ENCODE measurements at places on chromosomes 4 and X.
A peak's percentile ranks its signal among the peaks of the same experiment; 100 is the strongest.

DNA sequence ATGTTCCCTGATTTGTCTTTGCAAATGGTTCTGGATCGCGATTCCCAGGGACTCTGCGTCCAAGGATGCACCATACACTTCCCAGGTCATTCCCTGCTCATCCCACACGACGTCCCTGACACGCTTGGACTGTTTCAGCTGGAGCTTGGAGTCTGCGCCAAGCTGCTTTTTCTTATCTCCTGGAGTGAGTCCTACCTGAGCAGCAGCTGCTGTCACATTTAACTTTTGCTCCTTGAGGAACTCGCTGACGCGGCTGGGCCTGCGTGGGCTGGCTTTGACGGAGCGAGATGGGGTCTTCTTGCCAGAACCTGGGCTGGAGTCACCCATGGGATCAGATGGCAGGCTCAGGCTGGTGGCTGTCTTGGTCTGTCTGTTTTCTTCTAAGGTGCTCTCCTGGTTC lies 59.6 kb downstream of the GPRIN3 start:
- no peak for DNase-seq

- no peak for DNase-seq
These were observed 1.3 kb downstream of the TBL1X start for GRCh38 chrX:9466124-9466495.

DNA sequence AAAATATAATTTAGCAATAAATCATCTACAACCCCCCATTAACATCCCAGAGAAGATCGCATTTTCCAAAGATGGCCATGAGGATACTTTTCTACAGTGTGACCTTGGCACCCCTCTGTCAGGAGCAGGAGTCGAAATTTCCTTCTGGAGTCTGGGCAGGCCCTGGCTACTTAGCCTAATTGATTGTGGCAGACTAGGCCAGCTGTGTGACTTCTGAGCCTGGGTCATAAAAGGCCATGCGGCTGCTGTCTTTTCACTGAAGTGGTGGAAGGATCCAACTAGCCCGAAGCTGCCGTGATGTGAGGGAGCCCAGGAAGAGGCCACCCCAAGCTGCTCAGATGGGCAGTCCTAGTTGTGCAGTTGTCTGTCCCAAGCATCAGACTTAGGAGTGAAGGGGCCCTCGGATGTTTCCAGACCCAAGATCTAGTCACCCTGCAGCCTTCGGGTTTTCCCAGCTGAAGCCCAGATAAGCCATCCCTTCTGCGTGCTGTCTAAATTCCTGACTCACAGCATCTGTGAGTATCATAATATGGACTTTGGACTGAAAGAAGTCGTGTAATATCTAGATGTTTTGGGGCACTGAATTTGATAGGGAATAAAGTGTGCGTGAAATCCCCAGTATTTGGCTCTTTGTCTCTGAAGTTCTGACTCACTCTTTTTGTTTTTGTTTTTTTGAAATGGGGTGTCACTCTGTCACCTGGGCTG lies 21.0 kb downstream of the PDK3 start:
- no peak for DNase-seq

GRCh38 chr4:25113915-25114904 lies 46.0 kb downstream of the SEPSECS start:
- peak; percentile 9 for DNase-seq

GRCh38 chrX:16930392-16930791 lies 16.1 kb upstream of the REPS2 start:
- DNase-seq = no peak

GRCh38 chr4:42390622-42391354 lies 6.5 kb upstream of the SHISA3 start:
- no peak for DNase-seq

DNA sequence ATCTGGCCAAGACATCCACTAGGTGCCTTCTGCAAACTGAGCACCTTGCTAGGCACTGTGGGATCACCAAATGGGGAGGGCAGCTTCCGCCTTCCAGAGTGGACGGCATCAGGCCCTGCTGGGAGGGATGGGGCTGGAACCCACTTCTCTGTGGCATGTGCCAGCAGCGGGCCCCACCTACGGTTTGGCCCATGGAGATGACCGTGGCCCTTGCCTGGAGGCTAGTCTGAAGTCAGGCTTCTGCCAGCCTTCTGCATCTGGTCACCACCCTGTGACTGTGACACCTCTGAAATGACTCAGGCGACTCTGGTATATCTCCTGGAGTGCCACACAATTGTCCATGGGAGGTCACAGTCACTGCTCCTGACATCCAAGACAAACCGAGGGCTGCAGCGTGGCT lies 7.2 kb downstream of the SSR4 start:
- DNase-seq = no peak

- DNase-seq = no peak
These were observed 1.9 kb upstream of the MAMLD1 start for GRCh38 chrX:150361070-150361776.

GRCh38 chr4:48139691-48140090 lies 5.6 kb upstream of the TXK start:
- DNase-seq = no peak

DNA sequence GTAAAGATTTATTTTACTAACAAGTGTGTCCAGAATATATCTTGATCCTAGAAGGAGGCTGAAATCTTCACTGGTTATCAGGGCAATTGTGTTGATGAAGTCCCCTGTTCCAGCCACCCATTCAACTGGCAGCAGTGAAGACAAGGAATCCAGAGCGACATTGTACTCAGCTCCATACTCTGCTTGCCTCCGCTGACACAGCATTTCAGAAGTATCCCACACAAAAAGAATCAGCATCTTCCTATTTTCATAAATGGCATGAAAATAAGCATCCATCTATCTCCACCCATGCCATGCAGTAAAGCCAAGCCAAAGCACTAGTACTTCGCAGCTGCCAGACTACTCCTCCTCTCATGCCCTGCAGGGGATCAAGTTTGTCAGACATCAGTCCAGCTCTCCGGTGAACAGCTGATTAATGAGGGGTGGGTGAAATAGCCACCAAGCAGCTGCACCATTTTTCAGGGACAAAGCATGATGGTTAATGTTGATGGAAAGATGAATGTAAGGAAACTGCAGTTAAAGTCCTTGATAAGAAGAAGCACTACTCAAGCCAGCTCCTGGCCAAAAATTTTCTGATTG lies 54.0 kb downstream of the COL25A1 start:
- no peak for DNase-seq

DNA sequence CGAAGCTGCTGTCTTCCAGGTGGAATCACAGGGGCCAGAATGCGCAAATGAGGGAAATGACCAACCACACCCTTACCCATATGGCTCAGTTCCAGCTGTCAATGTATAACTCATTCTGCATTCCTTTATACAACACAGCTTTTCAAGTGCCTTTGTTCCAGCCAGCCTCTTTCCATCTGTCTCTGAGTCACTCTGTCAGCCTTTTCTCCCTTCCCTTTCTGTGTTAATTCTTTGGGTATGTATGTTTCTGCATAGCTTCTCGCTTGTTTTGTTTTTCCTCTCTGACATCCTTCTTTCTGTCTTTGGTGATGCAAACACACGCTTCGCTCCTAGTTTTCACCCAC lies 54.5 kb downstream of the RS1 start:
- DNase-seq = peak; percentile 1

- no peak for DNase-seq
These were observed 71.8 kb downstream of the RTL9 start for GRCh38 chrX:110430293-110431076.

DNA sequence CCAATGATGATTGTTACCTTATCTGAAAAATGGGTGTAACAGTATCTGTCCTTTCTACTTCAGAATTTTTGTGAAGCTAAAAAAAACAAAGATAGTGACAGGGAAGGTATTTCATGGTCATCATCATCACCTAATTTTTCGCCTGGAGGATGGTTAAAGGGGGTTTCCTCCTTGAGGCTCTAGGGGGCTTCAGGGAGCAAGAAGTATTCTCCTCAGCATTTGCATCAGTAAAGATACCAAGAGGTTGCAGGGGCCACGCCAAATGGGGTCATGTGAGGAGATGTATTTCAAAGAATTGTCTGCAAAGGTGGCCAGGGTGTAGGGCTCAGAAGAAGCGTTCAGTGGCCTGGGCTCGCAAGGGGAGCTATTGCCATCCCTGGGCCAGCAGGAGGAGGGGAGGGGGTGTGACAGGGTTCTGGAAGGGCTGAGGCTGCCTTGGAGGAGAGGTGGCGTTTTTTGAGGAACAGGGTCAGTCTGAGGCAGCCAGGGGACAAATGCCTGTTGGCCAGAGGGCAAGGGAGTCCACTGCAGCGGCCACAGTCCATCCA lies 7.3 kb upstream of the NSG1 start:
- DNase-seq = no peak

GRCh38 chr4:185235843-185236503 lies 26.6 kb downstream of the SNX25 start:
- no peak for DNase-seq

GRCh38 chr4:187732524-187732923 lies 263.0 kb upstream of the ZFP42 start:
- no peak for DNase-seq

DNA sequence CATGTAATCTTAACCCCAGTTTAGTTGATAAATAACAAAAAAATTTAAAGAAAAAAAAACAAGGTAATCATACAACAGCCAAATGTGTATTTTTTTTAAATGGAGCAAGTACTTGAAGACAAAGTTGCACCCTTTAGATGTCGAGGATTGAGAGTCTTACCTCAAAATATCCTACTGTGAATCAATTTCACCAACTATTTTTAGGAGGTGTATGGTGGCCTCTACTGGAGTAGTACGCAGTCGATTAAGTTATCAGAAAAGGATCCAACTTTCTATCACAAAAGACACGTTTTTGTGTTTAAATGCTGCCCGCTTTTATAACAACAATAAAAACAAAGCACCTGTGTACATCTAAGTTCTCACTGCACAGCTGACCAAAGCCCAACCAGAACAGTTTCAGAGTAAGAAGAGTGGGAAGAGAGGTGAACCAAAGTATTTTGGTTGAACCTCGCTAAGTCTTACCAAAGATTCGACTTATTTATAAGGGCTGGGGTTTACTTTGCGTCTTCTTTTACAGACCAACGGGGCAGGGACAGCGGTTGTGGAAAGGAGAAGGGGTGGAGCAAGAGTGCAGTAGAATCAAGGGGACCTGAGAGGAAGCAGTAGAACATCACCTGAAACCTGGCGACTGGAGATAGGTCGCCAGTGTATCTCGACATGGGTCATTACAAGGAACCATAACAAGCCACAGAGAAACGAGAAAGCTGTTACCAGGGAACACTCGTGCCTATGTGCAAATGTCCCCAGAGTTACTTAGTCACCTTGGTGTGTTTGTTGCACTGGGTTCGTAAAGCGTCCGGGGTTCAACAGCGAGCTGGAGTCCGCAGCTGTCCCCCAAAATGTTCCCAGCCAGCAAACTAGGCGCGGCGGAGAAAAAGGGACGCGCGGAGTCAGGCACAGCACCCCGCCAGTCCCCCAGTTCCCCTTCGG lies 1.1 kb downstream of the RPS6KA6 start:
- DNase-seq = no peak

DNA sequence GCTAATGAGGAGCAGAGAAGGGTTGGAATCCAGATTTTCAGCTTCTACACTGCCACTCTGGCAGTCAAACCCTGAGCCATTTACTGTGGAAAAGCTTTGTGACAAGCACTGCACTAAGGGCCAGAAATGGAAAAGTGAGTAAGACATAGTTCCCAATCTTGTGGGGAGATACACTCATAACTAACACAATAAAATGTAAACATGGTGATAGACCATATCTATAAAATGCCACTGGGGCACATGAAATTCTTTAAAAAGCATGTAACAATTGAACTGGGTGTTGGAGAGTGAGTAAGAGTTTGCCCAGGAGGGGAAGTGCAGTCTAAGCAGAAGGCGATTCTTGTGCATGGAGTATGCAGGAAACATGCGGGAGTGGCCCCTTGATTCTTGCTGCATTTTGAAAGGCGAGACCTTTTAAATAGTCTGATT lies 32.0 kb upstream of the ANXA5 start:
- peak; percentile 16 for DNase-seq

DNA sequence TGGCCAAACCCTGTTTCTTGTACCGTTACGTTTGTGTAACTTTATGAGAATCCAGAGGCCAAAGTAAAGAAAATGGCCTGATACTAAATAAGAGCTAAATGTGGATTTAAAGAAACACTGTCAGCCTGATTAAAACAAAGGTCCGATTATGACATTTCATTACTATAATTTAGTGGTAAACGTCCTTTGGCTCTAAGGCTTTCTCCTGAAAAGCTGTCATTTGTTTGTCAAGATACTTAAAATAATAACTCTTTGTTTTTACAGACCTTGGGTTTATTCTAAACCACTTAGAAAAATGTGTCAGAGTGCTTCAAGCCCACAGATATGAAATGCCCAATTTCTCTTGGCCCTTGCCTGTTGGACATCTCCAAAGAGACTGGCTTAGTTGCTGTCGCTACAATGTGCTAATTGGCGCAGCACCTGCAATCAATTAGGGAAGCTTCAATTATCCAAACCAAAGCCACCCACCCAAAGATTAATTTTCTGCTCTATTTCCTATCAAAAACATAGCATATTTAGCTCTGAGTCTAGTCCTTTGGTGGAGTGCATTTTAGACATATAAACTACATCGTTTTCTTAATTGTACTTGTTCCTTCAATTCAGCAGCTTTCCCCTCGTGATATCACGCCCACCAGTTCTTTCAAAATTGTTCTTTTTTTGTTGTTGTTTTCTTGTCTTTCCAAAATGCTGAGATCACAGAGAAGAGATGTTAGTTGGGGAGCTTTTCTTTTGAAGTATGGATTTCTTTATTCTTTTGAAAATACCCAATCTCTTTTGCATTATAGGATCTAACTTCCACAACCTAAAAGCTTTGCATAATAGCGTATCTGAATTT lies 13.6 kb downstream of the SMIM20 start:
- DNase-seq = no peak

GRCh38 chrX:35670889-35671288 lies 127.3 kb upstream of the MAGEB16 start:
- no peak for DNase-seq

GRCh38 chr4:151025759-151026158 lies 10.7 kb upstream of the LRBA start:
- DNase-seq = no peak

DNA sequence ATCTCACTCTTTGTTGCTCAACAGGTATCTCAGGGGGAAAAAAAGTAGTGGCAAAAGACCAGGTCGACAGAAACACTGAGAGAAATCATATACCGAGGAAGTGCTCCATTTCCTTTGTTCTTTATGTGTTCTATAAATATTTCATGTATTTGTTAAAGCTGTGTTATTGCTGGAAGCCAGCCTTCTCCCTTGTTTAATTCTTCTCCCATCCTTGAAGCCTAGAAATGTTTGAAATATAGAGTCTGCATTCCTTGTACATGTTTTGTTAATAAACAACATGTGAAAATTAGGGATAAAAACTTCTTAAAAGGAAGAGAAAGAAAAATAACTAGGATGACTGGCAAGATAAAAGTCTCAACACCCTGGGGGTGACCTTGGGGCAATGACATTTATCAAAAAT lies 186.2 kb downstream of the ANKRD50 start:
- DNase-seq = no peak

GRCh38 chrX:72365126-72365525 lies 59.4 kb upstream of the CITED1 start:
- no peak for DNase-seq

DNA sequence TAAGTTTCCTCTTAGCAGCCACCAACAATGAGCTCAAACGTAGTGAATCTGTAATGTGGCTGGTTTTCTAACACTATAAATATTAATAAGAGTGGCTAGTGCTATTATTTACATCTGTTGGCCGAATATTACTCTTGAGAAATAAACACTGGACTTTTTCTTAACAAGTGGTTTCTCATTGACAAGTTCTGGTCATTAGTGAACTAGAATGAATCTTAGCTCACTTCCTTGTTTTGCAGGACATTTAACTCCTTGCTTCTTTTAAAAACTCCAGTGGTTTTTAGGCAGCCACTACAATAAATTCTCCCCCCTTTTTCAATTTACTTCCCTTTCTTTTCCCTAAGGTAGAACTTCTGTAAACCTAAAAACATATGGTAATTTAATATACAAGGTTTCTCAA lies 177.2 kb downstream of the ARAP2 start:
- DNase-seq = no peak

GRCh38 chr4:2390784-2391421 lies 27.5 kb downstream of the ZFYVE28 start:
- no peak for DNase-seq

Data from fibroblast of the conjunctiva (primary cell).